ENCODE measurements at places on chromosomes 5 and 9.

DNA sequence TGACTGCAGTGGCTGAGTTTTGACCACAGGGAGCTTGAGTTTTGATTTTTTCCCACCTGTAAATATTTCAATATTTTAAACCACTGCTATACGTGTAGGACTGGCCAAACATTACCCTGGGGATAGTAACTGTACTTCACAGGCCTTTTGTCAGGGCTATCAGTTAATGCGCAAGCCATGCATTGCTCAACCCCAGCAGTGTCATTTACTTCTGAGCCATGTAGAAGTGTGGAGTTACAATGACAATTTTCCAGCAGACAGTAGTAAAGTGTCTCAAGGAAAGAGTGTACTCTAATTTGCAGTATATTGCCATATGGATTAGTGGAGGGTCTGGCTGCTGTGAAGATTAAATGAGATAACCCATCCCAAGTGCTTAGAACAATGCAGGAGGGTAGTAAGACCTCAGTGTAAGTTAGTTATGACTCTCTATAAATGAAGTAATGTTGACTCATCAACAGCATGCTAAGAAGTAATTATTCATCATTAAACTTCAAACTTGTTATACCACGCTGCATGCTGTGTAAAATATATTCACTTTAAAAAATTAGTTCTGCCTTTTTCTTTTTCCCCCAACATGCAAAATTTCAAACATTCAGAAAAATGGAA, 489.2 kb downstream of the KDM4C start:
- DNase-seq: no peak

DNA sequence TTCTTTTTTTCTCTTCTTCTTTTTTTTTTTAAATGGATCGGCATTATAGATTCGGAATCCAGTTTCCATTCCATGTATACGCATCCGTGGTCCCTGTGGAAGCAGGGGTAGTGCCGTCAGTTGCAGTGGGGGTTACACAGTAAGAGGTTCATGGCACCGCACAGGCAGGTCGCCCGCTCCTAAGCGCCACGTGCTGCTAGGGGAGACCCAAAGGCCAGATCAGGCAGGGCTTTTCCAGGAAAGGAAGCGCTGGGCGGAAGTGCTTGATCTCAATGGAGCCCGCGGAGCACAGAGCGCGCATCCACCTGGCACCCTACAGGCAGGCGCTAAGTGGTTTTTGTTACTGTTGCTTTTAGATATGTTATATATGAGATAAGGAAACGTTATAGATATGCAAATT, 174.8 kb upstream of the OR13F1 start:
- no peak for DNase-seq

GRCh38 chr5:125775896-125776295, 647.3 kb upstream of the GRAMD2B start:
- no peak for DNase-seq

- no peak for DNase-seq
Measured at GRCh38 chr9:135239769-135240141, 152.3 kb downstream of the OLFM1 start.

DNA sequence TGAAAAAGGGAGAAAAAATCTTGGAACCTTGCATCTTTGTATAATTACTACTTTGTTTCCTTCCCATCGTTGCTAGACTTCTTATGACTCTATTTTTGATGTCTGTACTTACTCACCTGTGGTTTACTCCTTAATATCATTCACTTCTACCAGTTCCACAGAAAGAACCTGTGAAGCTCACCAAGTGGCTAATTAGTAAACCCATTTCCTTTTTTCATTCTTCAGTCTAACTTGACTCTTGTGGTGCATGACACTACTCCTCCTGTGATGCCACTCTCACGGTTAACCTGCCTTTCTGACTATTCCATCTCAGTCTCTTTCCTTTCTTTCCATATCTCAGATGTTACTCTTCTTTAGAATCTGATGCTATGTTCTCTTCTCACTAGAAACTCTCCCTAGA, 14.6 kb downstream of the RECK start:
- no peak for DNase-seq

DNA sequence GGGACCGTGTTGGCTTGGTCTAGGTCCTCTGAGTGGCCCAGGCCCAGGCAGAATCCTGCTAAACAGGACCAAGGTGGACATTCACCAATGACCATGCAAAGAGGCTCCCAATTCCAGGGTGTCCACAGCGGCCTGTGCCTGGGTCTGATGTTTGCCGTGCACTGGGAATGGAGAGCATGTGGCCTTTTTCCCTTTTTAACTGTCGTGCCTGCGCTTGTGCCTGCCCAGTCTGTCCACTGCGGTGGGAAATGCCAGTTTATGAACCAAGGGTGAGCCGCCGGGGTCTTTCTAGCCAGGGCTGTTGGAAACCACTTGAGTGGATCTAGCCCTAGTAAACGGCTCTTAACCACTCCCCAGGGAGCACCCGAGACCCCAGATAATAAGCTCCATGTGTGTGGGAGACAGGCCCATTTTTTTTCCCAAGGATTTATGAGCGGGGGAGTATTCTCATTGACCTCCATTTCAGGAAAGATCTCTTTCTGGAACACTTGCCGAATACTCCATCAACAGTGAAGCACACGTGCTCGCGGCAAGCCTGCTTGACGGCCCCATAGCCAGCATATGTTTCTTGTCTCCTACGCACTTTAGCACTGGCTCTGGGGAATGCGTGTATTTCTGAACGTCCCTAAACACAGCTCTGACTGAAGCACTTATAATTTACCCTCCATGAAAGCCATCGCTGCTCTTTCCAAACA, 93.2 kb upstream of the PHYKPL start:
- DNase-seq: no peak

DNA sequence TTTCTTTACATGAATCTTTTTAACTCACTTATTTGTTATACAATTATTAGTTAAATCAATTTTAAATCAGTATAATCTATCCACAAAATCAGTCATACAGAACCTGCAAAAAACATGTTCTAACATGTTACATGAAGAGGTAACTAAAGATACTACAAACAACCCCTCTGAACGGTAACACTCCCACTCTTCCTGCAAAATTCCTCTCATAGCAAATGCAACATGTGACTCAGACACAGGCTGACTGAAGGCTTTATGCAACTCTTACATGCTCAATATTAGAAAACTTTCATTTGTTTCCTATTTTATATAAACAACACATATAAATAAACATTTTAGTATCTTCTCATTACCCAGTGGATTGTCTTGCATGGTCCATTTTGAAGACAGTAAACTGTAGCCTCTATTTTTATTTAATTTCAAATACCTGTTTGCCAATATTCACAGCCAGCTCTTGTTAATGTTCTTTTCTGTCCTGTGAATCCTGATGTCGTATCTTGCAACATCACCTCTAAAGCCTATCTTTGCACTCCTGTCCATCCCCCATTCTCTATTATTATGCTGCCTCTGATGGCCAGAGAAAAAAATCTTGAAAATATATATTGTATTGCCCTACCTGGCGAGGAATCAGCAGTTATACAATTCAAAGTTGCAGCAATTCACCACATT, 100.5 kb upstream of the CCDC152 start:
- DNase-seq: no peak

Measured in stimulated activated CD4-positive, alpha-beta T cell treated with anti-CD3 and anti-CD28 coated beads, Interleukin-2, amount 100 ng/mL, for 4 hours (primary cell).